HAP-1 (cell line): ENCODE measurements at places on chromosomes 16 and 17.

- peak; percentile 75 for DNase-seq
Observed at GRCh38 chr16:50884066-50884860, 142.4 kb downstream of the CYLD start.

GRCh38 chr17:44378171-44378705 lies 11.2 kb downstream of the ITGA2B start:
- no peak for DNase-seq

GRCh38 chr16:11609474-11610120 lies 22.9 kb upstream of the LITAF start:
- DNase-seq = no peak

- DNase-seq = no peak
Observed at GRCh38 chr17:2837147-2837561, 40.9 kb downstream of the RAP1GAP2 start.
